Erythroblast (primary cell): ENCODE measurements at places on chromosomes 2 and 18.

GRCh38 chr2:225512876-225513540, 113.5 kb downstream of the NYAP2 start:
- DNase-seq: no peak

GRCh38 chr18:48640566-48641270, 101.9 kb downstream of the CTIF start:
- no peak for DNase-seq

- no peak for DNase-seq
Observed at GRCh38 chr18:26190506-26190905, 35.7 kb upstream of the TAF4B start.

DNA sequence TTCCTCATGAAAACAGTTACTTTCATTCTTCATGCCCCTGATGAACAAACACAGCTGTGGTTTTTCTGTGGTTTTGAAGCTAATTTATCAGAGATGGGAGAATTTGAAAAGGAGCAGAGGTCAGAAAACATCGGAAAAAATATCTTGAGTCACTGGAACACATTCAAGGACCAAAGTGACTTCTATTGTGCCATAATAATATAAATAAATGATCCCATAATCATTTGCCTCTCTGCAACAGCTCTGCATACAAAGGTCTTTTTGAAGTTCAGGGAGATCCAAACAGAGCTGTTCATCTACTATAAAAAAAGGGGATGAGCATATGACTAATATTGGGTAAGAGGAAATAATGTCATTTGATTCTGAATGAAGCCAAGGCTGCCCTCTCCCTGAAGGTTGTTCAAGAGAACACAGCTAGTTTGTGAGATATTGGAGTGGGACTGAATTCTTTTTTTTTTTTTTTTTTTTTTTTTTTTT, 201.3 kb upstream of the GALNT5 start:
- no peak for DNase-seq

DNA sequence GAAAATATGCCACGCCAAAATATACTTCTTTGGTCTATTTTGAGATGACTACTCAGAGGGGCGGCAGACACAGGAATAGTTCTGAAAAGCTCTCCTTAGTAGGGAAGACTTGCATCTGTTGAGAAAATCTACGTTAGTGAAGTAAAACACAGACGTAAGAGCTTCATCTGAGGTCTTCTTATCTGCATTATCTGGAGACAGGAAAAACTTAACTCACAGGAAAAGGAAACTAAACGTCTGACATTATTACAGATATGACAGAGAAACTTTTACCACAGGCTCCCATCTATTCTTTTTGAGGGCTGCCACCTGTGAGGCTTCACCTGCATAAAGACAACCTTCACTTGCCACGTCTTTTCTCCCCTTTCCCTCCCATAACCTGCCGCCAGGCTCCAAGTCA, 1295.7 kb downstream of the LRP1B start:
- no peak for DNase-seq

GRCh38 chr2:175981551-175981950, 20.5 kb downstream of the LNPK start:
- DNase-seq: no peak

GRCh38 chr2:222753251-222753824, 81.9 kb downstream of the MOGAT1 start:
- no peak for DNase-seq

DNA sequence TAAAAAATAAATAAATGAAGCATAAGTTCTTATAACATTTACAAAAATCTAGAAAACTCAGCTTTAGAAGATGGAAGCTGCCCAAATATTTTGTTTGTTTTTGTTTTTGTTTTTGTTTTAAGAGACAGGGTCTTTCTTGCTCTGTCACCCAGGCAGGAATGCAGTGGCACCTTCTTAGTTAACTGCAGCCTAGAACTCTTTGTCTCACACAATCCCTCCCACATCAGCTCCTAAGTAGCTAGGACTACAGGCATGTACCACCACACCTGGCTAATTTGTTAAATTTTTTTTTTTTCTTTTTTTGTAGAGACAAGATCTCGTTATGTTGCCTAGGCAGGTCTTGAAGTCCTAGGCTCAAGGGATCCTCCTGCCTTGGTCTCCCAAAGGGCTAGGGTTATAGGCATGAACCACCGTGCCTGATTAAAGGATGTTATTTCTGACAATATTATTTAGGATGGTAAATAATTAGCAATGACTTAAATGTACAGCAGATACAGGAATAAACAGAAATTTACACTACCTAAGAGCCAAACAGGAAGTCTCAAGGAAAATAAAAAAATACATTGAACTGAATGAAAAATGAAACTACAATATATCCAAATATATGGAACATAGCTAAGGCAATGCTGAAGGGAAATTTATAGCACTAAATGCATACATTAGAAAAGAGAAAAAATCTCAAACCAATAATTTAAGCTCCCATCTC, 17.2 kb downstream of the SESTD1 start:
- DNase-seq: no peak

GRCh38 chr2:32627441-32627813, 423 bp upstream of the TTC27 start:
- DNase-seq: no peak

- DNase-seq: no peak
Observed at GRCh38 chr2:13666582-13667414, 950.1 kb downstream of the TRIB2 start.

- DNase-seq: no peak
Observed at GRCh38 chr2:241925277-241925676, 55.7 kb downstream of the RTP5 start.

DNA sequence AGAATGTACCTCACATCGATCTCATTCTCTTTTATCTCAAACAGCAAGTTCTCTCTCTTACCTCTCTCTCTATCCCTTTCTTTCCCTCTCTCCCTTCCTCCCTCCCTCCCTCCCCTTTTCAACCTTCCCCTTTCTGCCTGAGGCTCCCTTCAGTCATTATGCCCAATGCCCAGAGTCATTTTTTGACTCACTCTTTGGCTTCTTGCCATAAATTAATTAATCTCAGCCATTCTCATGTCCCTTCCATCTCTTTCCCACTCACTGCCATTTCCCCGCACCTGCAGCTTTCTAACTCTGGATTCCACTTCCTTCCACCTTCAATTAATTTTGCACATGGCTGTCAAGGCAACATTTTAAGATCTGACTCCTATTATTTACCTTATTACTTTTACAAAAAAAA, 60.1 kb downstream of the EVA1A start:
- DNase-seq: no peak

- DNase-seq: no peak
Observed at GRCh38 chr18:78625847-78626246, 353.8 kb upstream of the SALL3 start.

DNA sequence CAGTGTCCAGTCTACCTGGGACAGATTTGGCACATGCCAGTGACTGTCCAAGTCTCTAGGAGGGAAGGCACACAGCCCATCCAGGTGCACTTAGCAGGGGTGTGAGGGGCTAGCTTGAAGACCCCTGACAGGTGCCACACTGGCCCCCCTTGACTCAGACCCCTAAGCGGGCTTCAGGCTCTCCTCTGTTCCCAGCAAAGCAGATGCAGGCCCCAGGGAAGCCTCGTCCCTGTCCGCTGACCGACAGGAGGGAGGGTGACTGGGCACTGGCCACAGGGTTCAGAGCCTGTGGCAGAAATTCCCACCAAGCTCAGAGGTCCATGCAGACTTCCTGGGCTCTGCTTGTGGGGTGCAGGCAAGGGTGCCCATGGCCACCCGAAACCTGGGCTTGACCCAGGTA, 239.8 kb upstream of the MYT1L start:
- DNase-seq: no peak

- DNase-seq: no peak
Observed at GRCh38 chr2:43370146-43370545, 143.7 kb upstream of the ZFP36L2 start.

DNA sequence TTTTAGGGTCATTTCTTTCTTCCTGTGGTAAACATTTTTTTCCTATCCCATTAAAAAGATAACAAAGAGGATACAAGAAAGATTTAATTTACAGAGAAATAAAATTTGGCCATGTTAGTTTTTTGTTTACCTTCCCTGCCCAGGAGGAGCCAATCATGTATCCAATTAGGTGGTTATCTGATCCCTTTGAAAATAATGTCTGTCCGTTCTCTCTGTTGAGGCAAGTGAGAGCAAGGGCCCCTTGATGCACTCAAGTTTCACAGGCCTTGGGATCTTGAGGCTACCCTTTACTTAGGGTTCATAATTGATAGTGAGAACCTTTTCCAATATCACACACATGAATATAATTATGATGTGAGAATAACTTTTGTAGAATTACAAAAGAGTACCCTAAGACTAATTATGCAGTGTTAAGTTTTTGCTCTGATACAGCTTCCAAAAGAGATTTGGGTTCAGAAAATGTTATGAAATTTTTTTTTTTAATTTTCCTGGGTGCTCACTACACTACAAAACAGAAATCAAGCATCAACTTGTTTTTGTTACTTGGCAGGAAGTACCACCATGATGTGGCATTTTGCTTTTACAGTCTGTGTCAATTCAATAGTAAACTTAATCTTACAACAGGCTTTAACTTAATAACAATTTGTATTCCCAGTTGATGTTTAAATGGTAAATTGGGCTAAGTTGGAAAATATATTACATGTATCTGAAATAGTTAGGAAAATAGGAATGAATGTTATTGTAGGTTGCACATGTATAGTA, 42.0 kb downstream of the AFTPH start:
- DNase-seq: no peak

GRCh38 chr2:111694700-111695101, 189.3 kb downstream of the ANAPC1 start:
- DNase-seq: no peak

DNA sequence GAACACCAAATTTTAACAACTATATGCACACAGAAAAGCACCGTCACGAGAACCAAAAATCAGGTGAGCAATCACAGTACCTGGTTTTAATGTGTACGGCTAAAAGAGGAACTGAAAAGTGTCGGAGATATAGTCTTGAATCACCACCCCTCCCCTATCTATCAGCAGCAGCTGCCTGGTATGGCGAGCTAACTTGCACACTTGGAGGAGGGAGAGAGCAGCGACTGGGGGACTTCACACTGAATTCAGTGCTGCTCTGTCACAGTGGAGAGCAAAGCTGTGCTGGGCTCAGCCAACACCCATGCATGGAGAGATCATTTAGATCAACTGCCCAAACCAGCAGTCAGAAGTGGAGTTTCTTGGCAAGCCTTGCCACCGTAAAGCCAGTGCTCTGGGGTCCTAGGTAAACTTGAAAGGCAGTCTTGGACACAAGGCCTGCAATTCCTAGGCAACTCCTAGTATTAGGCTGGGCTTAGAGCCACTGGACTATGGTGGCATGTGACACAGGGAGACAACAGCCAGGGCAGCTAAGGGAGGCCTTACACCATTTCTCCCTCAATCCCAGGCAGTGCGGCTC, 89.2 kb upstream of the CD226 start:
- peak; percentile 79 for DNase-seq

- DNase-seq: no peak
Observed at GRCh38 chr2:77578354-77578753, 56.2 kb upstream of the LRRTM4 start.

GRCh38 chr18:48542513-48543181, 3.8 kb downstream of the CTIF start:
- DNase-seq: no peak

DNA sequence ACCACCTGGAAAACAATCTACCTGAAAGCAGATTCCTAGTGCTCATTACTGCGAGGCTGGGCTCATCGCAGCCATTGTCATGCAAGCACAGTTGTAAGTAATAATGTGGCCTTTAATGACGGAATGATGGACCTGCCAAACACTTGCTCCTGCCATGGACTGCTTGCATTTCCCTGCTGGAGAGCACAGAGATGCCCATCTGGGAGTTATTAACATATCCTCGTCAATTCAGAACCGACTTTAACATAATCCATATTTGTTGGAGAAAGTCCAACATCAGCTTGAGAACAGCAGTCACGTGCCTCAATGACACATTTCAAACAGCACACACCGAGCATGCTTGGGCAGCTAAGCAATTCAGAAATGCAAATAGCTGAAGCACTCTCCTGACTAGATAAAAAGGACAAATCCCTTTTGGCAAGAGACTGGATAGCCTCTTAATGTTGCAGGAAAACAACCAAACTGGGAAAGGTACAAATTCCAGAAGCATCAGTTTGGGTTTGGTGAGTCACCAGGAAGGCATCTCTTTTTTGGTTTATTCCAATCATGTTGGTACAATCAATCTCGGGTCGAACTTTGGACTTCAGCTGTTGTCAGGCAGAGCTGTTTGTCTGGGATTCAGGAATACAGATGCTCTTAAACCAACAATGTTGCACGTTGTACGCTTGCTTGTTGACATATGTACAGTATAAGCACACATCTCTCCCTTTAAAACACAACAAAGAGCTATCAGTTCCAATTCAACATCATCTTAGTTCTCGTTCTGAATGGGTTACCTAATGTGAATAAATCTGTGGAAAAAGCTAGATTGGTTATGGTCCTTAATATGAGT, 395.8 kb downstream of the LNPK start:
- no peak for DNase-seq

DNA sequence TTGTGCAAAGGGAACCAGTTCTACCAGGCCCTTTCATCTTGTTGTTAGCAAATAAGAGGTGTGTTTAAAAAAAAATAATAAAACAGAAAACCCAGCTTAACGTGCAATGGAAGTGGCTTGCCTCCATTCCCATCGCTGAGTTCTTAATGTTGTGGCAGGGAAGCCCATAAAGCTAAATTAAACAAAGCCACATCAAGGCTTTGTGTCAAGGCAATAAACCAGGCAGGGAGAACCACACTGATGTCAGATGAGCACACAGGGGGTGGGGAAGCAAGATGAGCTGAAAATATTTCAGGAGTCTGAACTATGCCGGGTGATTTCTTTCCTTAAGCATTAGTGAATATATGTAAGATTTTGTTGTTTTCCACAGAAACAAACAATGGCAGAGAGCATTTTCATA, 73.5 kb downstream of the PHLPP1 start:
- DNase-seq: no peak

GRCh38 chr2:86081724-86082123, 24.0 kb downstream of the POLR1A start:
- DNase-seq: no peak

GRCh38 chr2:7108792-7109532, 191.8 kb downstream of the RNF144A start:
- no peak for DNase-seq

GRCh38 chr18:37253394-37254235, 312.0 kb downstream of the CELF4 start:
- peak; percentile 22 for DNase-seq

- DNase-seq: no peak
Observed at GRCh38 chr2:179442206-179442605, 177.6 kb upstream of the SESTD1 start.

DNA sequence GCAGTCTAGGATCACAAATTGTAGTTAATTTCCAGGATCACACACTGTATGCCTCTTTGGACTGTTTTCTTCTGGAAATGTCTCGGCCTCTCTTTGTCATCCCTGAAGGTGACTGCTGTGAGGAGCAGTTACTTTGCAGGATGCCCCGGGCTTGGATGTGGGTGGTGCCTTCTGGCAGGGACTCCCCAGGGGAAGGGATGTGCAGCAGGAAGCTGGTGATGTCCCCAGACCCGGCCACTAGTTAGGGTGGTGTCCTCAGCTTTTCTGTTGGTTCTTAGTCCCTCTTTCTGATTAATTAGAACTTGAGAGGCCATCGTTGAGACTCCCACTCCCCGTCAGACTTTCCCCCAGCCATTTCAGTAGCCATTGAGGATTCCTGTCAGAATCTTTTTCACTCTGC, 286.6 kb upstream of the HDAC4 start:
- no peak for DNase-seq
